Calu3 (cell line): ENCODE measurements at places on chromosomes 5 and 9.

DNA sequence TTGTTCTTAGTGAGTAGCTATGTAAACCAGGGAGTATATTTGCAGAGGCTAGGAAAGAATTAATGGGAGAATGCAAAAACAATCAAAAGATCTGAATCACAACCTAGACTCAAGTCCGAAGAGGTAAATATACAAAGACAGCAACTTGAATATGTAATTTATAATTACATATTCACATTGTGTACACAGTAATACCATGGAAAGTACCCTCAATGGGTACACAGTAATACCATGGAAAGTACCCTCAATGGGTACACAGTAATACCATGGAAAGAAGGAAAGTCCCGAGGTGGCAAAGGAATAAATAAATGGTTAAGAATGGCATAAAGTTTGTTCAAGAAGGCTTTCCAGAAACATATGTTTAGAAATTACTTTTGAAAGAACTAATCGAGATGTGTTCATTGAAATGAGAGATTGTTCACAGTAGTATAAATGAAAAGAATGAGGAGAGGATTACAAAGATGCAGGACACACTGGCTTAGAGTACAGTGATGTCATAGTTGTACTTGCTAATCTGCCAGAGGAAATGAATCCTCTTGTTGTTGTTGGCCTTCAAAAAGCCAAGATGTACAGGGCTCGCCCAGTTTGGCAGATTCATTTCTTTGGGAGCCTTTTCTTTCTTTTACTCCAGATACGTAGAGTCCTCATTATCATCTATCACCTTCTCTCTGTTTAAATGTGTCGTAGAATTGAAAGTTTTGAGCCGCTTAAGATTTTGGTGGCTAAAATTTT lies 116.0 kb downstream of the UNC13B start:
- no peaks in the 10 kb centered on the region for H3K27me3 ChIP-seq
- no peak overlapping the region for H3K27ac ChIP-seq
- no peaks in the 10 kb centered on the region for H3K4me1 ChIP-seq
- H3K4me3 ChIP-seq, result no peak overlapping the region

GRCh38 chr9:90299968-90300367 lies 342.7 kb downstream of the DIRAS2 start:
- H3K27ac ChIP-seq, result no peak overlapping the region
- no peak for DNase-seq
- no peaks in the 10 kb centered on the region for H3K27me3 ChIP-seq
- no peaks in the 10 kb centered on the region for H3K4me1 ChIP-seq
- H3K36me3 ChIP-seq, result peaks cover 5% of the 10 kb centered on the region
- H3K4me3 ChIP-seq, result no peak overlapping the region

GRCh38 chr5:181191526-181192336 lies 13.3 kb downstream of the TRIM7 start:
- peaks cover 17% of the 10 kb centered on the region for H3K27me3 ChIP-seq
- peak; percentile 96 for DNase-seq
- H3K4me1 ChIP-seq, result peaks cover 47% of the 10 kb centered on the region
- peaks cover 62% of the 10 kb centered on the region for H3K36me3 ChIP-seq

DNA sequence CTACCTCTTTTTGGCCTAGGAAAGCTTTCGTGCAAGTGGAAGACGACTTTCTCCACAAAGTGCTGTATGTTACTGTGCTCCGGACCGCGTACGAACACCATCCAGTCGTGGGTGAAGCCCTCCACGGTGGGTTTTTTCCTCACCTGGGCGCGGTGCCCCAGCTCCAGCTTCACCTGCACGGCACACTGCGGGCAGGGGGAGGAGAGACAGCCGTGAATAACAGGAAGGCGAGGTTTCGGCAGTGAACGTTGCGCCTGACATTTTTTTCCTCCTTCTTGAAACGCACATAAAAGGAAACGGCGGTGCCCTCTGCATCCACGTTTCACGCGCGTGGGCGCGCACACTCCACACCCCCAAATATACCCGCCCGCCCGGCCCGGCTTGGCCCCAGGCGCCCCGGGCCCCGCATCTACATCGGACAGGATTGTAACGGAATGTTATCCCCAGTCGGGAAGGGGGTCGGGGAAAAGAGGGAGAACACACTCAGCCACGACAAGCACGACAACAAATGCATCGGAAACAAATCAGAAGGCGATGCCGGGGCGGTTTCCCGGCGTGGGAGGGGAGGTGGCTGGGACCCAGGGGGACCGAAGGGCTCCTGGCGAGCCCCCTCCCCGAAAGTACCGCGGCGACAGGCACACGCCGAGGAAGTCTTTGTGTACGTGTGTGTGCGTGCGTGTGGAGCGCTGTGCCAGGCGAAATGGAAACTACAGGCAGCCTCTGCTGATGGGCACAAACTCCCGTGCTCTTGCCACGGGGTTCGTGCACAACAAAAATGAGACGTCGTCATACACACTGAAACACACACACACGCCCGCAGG lies 1.4 kb downstream of the MLLT3 start:
- peaks cover 17% of the 10 kb centered on the region for H3K4me1 ChIP-seq
- H3K27me3 ChIP-seq, result no peaks in the 10 kb centered on the region
- H3K27ac ChIP-seq, result peak overlapping the region; percentile 64
- H3K36me3 ChIP-seq, result peaks cover 58% of the 10 kb centered on the region
- DNase-seq, result peak; percentile 10

DNA sequence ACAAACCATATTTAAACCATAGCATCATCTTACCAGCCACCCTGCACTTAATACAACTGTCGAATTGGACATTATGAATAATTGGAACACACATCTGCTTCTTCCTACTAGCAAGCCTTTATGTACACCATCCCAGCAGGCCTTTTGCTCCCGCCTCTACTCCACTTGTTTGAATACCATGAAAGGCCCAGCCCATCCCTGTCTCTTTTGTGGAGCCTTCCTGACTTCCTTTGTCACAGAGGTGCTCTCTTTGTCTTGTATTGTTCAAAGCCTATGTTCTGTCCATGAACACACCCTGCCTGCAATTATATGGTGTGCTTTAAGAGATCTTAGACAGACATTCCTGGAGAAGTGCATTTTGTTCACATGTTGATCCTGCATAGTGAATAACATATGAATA lies 465.7 kb downstream of the DIRAS2 start:
- DNase-seq, result no peak
- no peaks in the 10 kb centered on the region for H3K27me3 ChIP-seq
- no peak overlapping the region for H3K27ac ChIP-seq
- H3K4me3 ChIP-seq, result no peak overlapping the region

GRCh38 chr9:98763986-98764745 lies 32.2 kb downstream of the ANKS6 start:
- H3K36me3 ChIP-seq, result peaks cover 4% of the 10 kb centered on the region
- H3K27me3 ChIP-seq, result no peaks in the 10 kb centered on the region
- H3K27ac ChIP-seq, result no peak overlapping the region
- DNase-seq, result no peak

DNA sequence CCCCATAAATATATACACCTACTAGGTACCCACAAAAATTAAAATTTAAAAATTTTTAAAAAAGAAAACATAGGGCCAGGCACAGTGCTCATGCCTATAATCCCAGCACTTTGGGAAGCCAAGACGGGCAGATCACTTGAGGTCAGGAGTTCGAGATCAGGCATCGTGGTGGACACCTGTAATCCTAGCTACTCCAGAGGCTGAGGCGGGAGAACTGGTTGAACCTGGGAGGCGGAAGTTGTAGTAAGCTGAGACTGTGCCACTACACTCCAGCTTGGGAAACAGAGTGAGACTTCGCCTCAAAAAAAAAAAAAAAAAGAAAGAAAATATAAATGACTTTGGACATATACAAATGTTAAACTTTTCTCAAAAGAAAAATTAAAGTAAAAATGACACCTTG lies 33.3 kb upstream of the RNF38 start:
- H3K4me1 ChIP-seq, result no peaks in the 10 kb centered on the region
- H3K36me3 ChIP-seq, result no peaks in the 10 kb centered on the region
- no peak overlapping the region for H3K27ac ChIP-seq
- no peaks in the 10 kb centered on the region for H3K27me3 ChIP-seq
- DNase-seq, result no peak

DNA sequence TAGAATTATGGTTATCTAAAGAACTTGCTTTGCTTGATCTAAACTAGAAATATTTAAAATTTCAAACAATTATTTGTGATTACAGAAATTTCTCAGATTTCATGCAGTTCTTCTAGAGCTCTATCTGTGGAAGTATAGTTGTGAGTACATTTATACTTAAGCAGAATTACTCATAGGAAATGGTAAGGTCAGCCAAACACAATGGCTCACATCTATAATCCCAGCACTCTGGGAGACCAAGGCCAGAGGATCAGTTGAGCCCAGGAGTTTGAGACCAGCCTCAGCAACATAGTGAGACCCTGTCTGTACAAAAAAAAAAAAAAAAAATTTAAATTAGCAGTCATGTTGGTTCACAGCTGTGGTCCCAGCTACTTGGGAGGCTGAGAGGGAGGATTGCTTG lies 71.0 kb downstream of the INVS start:
- no peak overlapping the region for H3K27ac ChIP-seq
- H3K4me3 ChIP-seq, result no peak overlapping the region
- no peak for DNase-seq
- no peaks in the 10 kb centered on the region for H3K27me3 ChIP-seq
- no peaks in the 10 kb centered on the region for H3K36me3 ChIP-seq
